ENCODE measurements at places on chromosomes 6 and 20. TPM values are rescaled to one million over a fixed set of nuclear protein-coding genes. Genes with fewer than 3 reads are reported as not detected.
A peak's percentile ranks its signal among the peaks of the same experiment; 100 is the strongest.

The TAP1 gene
- polyA plus RNA-seq, result 10.0 TPM

The TRDN gene
- 3.2 TPM for polyA plus RNA-seq

- DNase-seq, result no peak
Observed at GRCh38 chr20:23094927-23095326, 8.8 kb upstream of the CD93 start.

The CBLN4 gene
- 1.9 TPM for polyA plus RNA-seq

DNA sequence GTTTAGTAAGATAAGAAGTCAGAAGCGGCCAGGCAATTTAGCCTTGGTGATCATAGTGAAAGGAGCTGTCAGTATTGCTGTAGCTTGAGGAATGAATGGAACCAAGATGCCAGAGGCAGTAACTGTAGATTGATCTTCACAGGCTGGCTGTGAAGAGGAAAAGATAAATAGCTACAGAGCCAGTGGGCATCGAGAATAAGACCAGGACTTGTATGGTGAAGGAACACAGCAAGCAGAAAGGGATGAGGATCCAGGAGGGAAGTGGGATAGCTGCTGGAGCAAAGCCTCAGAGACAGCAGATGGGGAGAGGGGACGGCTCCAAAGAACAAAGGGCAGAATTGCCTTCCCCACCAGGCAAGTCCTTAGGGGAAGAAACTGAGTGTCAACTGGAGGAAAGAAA is 294.4 kb upstream of the PLN start:
- DNase-seq, result no peak

DNA sequence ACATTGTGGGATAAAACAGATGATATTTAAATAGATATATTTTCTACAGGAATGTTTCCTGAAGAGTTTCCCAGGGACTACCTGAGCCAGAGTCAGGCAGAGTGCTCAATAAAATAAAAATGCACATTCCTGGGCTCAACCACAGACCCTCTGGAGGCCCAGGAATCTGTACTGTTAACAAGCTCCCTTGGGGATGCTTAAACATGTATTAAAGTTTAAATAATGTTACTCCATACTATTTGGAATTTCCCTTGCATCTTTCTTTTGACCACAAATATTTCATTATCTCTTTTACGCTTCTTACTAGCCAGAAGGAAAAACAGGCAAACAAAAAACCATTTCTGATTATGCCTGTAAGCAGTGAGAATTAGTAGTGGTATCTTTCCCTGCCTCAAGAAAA is 42.3 kb downstream of the GPR63 start:
- no peak for DNase-seq

- no peak for DNase-seq
Observed at GRCh38 chr6:3876101-3876500, 26.9 kb downstream of the FAM50B start.

- no peak for DNase-seq
Observed at GRCh38 chr6:155483858-155484257, 28.2 kb upstream of the NOX3 start.

GRCh38 chr20:62409931-62410745 is 3.1 kb upstream of the CABLES2 start:
- peak; percentile 54 for DNase-seq

- DNase-seq, result no peak
Observed at GRCh38 chr6:169162752-169163407, 90.8 kb downstream of the THBS2 start.

DNA sequence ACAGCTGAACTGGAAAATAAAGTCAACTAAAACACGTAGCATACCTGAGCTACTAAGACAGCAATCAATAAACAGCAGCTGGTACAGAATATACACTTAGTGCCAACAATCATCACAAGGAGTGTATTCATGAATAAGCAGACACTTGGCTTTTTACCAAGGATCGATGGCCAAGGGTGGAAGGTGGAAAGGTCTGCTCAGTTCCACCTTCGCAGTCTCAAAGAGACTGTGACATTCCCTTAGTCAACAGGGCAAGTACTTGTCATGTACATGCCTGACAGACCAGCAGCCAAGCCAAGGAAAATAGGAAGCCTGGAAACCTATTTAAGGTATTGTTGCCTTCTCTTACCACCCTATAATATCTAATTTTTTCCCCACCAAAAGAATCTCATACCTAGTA is 21.4 kb downstream of the HBS1L start:
- no peak for DNase-seq

Measured in right renal pelvis (tissue), 4 donors.